ENCODE measurements at places on chromosomes 1 and 21. TPM values are rescaled to one million over a fixed set of nuclear protein-coding genes. Genes with fewer than 3 reads are reported as not detected.

GRCh38 chr1:243765676-243766075 is 84.4 kb downstream of the AKT3 start:
- ATAC-seq, result no peak

Gene CYP4A11
- total RNA-seq, result 0.22 TPM

DNA sequence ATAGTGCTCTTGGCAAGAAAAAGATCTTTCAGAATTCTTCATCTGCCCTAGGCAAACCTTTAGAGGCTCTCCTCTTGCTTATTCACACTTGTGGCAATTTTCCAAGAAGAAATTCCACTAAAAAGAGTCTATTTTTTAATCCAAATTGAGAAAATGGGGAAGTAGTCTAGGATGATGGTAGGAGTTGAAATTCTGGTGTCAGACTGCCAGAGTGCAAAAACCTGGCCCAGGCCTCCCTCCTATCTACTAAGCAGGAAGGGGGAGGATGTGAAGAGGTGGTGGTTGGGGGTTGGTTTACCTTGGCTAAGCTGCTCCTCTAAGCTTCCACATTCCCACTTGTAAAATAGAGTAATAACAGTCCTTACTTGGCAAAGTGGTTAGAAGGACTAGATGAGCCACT is 120.6 kb upstream of the KCNJ15 start:
- ATAC-seq, result no peak

DNA sequence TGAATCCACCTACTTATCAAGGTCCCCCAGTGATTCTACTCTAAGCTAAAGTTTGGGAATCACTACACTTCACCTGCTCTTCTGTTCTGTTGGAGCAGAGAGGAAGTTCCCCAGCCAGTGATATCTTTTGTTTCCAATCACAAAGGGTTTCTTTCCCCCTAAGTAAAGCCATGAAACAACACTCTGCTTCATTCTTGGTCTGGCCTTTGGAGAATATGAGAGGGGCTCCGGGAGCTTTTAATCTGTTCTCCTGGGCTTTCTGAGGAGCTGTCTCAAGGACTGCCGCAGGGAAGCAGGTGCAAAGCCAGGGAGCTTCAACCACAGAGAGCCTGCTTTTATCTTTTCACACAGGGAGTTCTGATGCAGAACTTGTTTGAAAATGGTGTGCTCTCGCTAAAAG is 10.1 kb upstream of the SLAMF9 start:
- no peak for ATAC-seq

Gene CD1E
- total RNA-seq, result not detected

- peak; percentile 90 for ATAC-seq
Measured at GRCh38 chr1:56676571-56677035, 31.5 kb downstream of the PRKAA2 start.

- ATAC-seq, result no peak
Measured at GRCh38 chr1:50959303-50959912, 659 bp downstream of the FAF1 start.

GRCh38 chr1:90705956-90706355 is 11.1 kb downstream of the BARHL2 start:
- ATAC-seq, result no peak

GRCh38 chr1:176897350-176898236 is 266.9 kb downstream of the ASTN1 start:
- peak; percentile 100 for ATAC-seq

DNA sequence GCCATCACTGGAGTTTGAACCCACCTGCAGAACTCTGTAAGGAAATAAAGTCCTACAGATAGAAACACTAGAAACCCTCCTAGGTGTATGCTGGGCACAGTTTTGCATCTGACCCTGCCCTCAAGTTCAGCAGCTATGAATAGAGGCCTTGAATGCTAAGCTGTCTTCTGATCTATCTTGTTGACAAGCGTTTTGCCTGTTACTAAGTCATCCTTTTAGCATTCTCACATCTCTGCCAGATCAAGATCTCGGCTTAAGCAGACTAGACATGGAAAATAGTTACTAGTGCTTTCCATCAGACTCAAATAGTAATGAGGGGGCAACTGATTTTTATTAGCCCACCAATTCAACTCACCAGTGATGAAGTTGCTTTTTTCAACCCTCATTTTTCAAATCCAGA is 10.5 kb downstream of the TBX15 start:
- peak; percentile 22 for ATAC-seq

GRCh38 chr1:227919906-227920305 is 27.8 kb downstream of the WNT9A start:
- peak; percentile 78 for ATAC-seq

DNA sequence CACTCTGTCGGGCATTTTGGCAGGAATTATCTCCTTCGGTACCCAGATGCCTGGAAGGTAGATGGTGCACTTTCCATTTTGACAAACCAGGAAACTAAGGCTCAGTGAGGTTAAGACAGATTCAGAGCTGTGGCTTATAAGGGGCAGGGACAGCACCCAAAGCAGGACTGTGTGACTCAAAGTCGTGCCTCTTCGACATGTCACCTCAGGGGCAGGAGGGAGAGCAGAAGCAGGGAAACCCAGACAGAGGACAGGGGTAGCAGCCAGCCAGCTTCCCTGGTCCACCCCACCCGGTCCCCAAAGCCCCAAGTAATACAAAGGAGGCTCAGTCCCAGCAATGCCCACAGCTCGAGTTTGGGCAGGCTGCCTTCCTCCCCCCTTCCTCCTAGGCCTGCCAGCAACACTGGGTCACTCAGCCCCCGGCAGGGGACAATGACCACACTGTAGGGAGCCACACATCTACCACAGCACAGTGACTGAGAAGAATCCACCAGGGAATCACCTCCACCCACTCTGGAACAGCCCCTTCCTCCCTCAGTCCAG is 2.5 kb downstream of the RHOC start:
- no peak for ATAC-seq

DNA sequence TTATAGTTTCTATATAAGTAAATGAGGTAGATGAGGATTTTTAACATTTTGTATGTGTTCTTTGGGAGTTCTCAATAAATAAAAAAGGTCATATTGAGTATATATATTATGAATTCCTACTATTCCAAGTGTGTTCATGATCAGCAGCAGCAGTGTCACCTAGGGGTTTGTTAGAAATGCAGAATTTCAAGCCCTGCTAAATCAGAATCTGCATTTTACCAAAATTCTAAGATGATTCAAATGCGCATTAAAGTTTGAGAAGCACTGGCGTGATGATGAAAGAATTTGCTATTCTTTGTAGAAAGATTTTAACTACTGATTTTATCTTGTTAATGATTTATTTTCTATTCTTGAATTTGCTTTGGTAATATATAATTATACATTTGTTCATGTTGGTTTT is 28.7 kb downstream of the F3 start:
- ATAC-seq, result no peak

Gene BEND5
- total RNA-seq, result 17.5 TPM

DNA sequence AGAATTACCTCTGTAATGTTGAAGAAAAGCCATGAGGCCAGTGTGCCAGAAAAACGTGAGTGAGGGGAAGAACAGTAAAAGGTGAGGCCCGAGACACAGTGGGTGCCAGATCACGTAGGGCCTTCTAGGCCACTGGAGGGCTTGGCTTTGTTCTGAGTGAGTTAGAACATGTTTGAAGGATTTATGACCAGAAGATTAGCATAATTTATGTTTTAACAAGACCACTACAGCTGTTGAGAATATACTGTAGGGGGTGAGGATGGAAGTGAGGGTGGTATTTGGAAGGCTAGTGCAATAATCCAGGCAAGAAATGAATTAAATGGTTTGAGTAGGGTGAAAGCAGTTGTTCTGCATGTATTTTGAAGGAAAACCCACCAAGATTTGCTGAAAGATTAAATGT is 56.3 kb downstream of the LRRC8C start:
- ATAC-seq, result no peak

Gene HTR1D
- 0.86 TPM for total RNA-seq

Gene SEC16B
- total RNA-seq, result 1.6 TPM

- no peak for ATAC-seq
Measured at GRCh38 chr1:46458846-46459245, 30.8 kb upstream of the DMBX1 start.

DNA sequence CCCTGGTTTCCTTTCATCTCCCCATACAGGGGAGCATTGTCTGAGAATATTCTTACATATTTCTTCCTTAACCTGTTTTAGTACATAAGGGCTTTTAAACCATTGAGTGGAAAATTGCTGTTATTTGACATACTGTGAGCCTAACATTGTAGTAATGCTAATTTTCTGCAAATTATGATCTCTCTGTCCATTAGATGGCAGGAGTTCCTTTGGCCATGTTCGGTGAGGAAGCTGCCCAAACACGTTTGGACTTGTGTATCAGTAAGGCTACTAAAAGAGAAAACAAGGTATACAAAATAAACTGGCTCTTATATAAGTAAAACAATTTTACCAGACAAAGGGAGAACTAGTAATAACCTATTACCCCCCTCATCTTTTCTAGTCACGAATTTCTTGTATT is 29.2 kb downstream of the CDC7 start:
- ATAC-seq, result no peak

- no peak for ATAC-seq
Measured at GRCh38 chr1:117760069-117760468, 154.2 kb downstream of the TENT5C start.

Gene ECM1
- 2.9 TPM for total RNA-seq

DNA sequence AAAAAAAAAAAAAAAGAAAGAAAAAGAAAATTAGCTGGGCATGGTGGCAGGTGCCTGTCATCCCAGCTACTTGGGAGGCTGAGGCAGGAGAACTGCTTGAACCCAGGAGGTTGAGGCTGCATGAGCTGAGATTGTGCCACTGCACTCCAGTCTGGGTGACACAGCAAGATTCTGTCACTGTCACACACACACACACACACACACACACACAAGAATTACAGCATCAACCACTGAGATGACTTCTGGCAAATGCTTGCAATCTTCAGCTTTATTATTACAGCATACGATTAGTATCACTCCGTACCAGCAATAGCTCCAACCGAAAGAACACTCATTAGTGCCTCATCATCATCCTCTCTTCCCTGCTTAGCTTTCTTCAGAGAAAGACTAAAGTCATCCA is 4.6 kb downstream of the ORC1 start:
- no peak for ATAC-seq

DNA sequence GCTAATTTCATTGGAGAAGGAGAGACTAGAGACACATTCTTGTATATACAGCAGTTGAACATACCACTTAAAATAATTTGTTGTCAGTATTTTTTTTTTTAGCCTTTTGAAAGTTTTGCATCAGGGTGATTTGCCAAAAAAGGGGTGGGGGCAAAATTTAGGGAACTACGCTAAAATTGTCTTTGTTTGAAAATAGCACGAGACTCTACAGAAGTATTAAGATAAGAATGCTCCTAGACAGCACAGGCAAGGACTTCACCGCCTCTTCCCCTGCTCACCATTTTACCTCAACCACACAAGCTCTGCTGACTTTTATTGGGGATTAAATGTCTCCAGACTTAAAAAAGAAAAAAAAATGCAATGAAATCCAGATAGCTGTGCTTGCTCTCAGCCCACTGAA is 236.1 kb upstream of the USP25 start:
- ATAC-seq, result no peak

Gene KCNK2
- total RNA-seq, result 32.0 TPM

DNA sequence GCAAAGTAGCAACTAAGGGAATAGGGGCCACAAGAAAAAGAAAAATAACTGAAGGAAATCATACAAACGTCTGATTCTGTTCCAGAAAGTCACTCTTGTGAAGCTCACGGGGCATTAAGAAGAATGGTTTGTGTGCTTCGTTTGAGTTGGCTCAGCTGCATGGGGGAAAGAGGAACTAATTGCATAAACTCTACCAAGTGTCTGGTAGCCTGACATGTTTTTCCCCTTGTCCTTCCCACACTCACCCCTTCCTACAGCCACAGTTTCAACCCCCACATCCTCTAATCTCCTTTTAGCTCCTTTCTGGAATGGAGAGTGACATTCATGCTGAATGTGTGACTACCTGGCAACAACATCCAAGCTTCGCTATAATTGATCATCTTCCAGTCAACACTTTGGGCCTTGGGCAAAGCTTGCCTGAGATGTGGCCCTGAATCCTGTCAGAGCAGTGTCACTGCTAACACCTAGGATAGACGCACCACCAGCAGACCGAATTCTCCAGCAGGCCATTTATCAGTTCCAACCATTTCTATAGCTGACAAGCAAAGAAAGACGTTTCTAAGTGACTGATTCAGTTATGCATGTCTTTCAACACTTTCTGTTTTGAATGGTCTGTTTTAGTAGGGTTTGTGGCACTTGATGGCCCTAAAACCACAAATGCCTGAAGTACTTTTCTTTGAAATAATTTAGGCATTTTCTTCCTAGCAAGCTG is 439.6 kb downstream of the TTLL7 start:
- no peak for ATAC-seq

DNA sequence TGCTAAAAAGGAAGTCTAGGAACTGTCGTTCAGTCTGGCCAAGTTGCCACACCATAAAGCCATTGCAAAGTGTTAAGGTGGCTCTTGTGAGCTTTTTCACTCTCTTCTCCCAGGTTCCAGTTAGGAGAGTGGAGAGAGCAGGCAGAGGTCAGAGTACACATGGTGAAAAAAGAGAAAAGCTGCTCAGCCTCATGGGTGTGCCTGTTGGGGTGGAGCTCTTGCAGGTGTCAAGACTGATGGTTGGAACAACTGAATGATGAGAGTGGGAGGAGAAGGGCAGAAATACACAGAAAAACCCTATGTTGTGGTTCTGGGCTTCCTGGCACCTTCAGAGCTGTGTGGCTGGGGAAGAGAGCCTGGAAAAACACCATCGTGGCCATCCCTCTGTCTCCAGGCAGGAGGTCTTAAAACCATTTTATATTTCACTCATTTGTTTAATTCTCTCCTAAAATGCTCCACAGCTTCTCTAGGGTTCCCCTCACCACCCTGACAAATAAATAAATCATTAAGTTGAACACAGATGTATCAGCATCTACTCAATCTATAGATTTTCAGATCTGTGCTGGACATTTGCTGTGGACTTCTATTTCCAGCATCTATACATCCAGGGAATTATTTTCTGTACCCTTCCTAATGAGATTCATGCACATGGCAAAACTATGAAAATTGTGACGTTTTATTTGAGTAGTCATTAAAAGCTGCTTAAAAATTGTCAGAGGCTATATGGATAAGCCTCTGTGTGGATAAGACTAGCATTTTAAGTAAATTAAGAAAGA is 17.5 kb downstream of the UBASH3A start:
- no peak for ATAC-seq

Gene MIXL1
- 0.25 TPM for total RNA-seq

DNA sequence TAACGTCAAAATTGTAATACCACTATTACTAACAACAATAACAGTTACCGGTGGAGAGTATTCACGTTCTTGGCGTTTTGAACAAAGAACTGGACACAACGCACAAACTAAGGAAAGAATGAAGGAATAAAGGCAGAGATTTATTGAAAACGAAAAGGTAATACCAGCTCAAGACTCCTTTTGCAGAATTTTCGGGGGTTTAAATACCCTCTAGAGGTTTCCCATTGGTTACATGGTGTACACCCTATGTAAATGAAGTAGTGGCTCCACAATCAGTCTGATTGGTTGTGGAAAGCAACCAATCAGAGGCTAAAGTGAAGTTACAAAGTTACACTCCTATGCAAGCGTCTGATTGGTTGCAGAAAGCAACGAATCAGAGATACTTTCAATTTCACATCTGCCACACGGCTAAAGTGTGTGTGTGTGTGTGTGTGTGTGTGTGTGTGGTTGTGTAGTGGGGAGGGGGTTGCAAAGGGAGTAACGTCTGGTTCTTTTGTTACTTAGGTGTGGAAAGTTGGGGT is 1.1 kb upstream of the GTF2B start:
- ATAC-seq, result no peak

Data from motor neuron (in vitro differentiated cells).